ENCODE measurements at places on chromosomes 12 and 14. TPM values are rescaled to one million over a fixed set of nuclear protein-coding genes. Genes with fewer than 3 reads are reported as not detected.
A peak's percentile ranks its signal among the peaks of the same experiment; 100 is the strongest.

Gene HPD
- total RNA-seq = not detected

DNA sequence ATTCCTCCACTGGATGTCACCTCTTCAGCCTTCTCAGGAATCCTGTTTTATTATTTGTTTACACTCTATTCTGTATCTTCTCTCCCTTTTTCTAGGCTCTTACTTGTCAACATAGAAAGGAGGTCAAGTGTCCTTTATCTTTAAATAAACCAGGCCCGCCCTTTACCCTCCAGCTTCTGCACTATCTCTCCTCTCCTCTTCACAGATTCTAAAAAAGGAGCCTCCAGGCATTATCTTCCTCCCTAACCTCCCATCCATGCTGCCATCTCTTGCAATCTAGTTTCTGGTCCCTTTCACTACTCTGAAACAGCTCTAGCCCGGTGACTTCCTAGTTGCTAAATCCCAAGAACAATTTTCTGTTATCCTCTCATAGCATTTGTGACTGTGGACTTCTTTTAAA lies 24.1 kb upstream of the ARID2 start:
- DNase-seq = no peak

DNA sequence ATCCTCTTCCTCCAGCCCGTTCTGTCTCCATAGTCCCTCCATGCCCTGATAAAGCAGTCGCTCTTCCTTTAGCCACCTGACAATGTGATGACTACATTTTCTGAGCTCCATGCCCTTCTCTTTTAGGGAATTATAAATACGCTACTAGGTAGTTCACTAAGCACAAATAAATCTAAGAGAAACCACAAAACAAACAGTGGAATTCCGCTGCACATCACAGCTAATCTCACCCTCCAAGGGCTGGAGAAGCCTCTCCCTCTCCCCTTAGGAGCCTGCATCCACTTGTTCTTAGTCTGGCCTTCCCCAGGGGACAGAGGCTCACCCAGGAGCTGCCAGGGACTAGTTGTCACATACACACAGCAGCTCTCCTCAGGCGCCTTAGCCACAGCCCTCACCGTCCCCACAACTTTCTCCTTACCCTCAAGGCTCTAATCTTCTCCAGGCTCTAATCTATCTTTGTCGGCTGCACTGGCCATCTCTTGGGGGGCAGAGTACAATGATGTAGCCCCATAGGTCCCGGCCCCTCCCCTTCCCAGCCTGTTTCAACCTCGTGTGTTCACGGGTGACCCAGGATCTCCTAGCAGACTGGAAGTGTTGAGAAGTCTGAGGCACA lies 55.9 kb upstream of the GPR68 start:
- no peak for DNase-seq

GRCh38 chr14:67440513-67440912 lies 28.5 kb upstream of the PLEK2 start:
- DNase-seq = no peak

GRCh38 chr12:2583642-2584401 lies 210.9 kb upstream of the FKBP4 start:
- DNase-seq = no peak

GRCh38 chr14:28766469-28766955 lies at the start of gene FOXG1:
Gene FOXG1, plus strand, starts transcription at chr14:28766787. Its CDS starts 493 bp downstream, at chr14:28767280.
- DNase-seq = peak; percentile 36

- DNase-seq = peak; percentile 33
Observed at GRCh38 chr12:115267891-115268290, 583.9 kb upstream of the TBX3 start.

DNA sequence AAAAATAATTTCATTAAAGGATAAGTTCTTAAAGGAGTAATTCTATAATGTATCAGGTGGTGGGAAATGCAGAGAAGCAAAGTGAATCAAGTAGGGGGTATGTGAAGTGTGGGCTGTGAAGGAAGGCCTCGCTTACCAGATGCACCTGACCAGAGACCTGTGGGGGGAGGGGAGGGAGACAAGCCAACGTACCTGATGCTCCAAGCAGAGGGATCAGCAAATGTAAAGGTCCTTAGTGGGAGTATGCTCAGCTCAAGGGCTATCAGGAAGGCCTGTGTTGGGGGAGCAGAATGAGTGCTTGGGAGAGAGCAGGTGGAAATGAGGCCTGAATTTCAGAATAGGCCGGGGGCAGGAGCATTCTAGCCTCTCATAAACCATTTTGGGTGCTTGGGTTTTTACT lies 57.1 kb downstream of the ANO4 start:
- DNase-seq = no peak

DNA sequence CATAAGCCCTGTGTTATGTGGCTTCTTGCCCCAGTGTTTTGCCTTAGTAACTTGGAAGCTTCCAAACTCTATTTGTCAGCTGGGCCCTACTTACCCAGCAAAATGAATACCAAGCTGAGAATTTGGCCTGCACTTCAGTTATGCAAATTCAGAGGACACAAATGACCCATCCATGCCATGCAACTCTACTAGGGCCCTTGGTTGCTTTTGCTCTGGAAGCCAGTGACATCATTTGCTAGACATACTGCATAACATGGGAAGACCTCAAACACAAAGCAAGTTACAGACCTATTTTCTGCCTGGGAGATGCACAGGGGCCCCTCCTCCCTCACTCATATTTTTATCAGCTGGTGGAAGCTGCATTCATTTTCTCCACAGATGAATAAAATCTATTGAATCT lies 90.2 kb upstream of the PPM1H start:
- DNase-seq = no peak

DNA sequence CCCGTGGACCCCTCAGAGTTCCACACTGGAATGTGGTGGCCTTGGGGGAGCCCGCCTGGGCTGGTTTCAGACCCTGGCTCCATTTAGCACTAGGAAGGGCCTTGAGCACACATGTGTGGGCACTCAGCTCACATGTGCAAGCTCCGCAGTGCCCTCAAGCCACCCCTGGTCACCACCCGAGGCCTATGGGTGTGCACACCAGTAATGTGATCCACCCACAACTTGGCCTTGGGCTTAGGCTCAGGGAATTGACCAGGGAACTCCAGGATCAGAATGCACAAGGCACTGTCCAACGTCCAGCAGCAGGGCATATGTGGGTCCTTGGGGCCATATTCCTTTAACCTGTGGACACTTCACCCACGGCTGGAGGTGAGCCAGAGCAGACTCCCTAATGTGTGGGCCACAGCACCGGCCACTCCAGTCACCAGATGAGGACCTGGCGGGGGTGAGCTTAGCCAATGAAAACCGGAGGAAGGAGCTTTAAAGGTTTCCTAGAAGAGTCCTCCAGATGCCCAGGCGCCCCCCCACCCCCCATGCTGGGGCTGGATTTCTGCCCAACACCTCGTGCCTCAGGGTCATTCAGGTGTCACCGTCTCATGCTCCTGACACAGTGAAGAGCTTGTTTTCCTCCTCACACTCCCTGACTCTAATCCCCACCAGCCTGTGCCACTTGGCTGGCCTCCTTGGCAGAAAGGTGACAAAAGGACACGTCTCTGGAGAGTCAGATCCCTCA lies 209.2 kb downstream of the ZFP36L1 start:
- no peak for DNase-seq
